ENCODE measurements at places on chromosomes 7 and 10.

- no peak for DNase-seq
Observed at GRCh38 chr10:78549140-78549935, 515.7 kb downstream of the RPS24 start.

GRCh38 chr7:105782391-105783042 lies 93.9 kb downstream of the ATXN7L1 start:
- peak; percentile 81 for DNase-seq

DNA sequence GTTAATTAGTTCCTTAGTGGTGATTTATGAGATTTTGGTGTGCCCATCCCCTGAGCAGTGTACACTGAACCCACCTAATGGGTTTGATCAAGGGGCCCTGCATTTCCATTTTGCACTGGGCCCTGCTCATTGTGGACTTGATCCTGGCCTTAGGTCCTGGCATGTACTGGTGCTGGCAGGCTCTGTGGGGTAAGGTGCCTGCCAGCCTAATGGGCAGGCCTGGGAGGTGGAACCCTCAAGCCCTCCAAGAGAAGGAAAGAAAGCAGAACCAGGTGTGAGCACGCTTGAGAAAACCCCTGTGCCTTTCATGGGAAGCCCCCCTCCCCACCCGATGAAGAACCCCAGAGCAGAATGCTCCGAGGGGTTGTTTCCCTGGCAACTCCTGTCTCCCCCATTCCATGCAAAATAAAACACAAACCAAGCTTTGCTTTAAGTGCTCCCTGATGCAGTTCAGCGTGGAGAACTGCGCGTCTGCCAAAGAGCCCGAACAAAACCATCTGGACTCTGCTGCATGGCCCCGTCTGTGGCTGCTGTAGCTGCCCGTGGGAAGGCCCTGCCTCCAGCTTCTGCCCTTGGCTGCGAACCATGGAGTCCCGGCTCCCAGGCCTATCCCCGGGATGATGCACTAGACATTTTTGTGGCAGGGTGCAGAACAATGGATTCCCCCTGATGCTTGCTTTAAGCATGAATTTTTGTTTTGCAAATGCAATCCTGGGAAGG lies 123.3 kb downstream of the PRPF18 start:
- DNase-seq: no peak

GRCh38 chr7:99188221-99188620 lies 19.7 kb downstream of the KPNA7 start:
- DNase-seq: no peak

Data from fibroblast of skin of right quadriceps (primary cell).